ENCODE measurements at places on chromosomes 7 and 10.

GRCh38 chr7:1555046-1555812 lies 776 bp downstream of the TMEM184A start:
- DNase-seq, result peak; percentile 96

GRCh38 chr10:123570051-123570897 lies 95.9 kb upstream of the GPR26 start:
- DNase-seq, result no peak

DNA sequence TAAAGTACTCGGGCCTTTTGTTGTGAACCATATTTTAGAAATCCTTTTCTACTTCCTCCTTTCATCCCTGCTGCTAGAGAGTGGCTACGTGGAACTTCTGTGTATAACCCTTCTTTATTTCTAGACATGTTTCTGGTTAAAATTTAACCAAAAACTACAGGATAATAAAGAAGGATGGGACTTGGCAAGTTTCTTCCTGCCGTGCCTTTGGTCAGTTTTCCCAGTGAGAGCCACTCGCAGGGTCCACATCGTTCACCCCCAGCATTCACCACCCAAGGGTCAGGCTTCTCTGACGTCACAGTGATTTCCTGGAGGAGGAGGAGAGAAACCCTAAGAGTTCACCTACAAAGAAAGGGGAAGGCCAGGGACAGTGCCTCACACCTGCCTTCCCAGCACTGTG lies 45.4 kb downstream of the NKX6-2 start:
- no peak for DNase-seq

- no peak for DNase-seq
Observed at GRCh38 chr7:108066486-108066885, 63.5 kb upstream of the LAMB1 start.

DNA sequence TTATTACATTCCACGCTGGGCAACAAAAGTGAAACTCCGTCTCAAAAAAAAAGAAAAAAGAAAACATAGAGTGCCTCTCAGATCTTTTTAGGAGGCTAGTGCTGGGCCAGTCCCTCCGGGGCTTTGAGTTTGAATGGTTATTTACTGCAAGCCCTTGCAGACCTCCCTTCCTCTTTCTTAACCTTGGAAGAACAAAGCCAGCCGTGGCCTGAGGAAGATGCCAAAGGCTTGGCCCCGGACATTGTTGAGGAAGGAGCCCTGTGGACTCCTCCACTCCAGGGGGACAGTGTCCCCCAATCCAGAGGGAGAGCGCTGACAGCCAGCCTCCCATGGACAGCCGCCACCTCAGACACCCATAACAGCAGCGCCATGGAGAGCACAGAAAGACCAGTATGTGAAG lies 5.0 kb downstream of the TSPAN33 start:
- no peak for DNase-seq

GRCh38 chr10:90399782-90400181 lies 458.1 kb downstream of the HTR7 start:
- no peak for DNase-seq

GRCh38 chr10:113751181-113751732 lies at the start of gene PLEKHS1:
PLEKHS1 (plus strand) TSS chr10:113751682; CDS start chr10:113755278, 3,596 bp downstream.
- no peak for DNase-seq

Data from kidney glomerular epithelial cell (primary cell).